Activated CD4-positive, alpha-beta T cell treated with anti-CD3 and anti-CD28 coated beads, Interleukin-2, amount 10 ng/mL, durations not matched to agents 7 days and 5 days (primary cell): ENCODE measurements at places on chromosomes 12 and 14.

DNA sequence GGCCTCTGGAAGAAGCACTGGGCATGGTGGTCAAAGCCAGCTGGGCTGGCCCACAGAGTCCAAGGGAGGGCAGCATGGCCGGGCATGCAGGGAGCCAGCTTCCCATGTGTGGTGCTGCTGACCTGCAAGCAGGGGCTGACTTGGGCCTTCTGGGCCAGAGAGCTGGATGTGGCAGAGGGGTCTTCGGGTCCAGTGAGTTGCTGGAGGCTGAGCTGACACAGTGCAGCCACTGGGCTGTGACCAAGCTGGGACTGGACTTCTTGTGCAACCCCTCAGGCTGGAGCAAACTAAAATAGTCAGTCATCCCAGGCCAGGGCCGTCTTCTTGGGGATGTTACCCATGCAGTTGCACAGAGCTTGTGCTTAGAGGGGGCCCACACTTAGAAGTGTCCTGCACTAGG is 7.3 kb upstream of the RIN3 start:
- no peak for DNase-seq

DNA sequence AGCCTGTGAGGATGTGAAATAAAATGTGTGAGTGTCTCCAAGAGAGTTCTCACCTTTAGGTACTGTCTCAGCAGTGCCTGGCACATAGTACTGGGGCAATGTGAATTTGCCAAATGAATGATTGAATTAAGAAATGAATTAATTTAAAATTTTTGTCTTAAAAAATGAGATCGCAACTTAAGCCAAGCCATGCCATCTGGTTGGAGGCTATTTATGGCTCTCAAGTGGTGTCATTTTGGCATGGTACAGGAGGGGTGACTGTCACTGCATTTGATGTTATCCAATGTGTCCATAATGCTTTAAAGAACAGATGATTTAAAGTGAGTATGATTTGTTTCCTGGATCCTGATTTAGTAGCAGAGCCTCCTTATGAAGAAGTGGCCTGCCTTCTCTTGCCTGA is 80.3 kb downstream of the SRGAP1 start:
- DNase-seq: no peak

- peak; percentile 9 for DNase-seq
Measured at GRCh38 chr14:89165189-89166181, 251.5 kb downstream of the FOXN3 start.

DNA sequence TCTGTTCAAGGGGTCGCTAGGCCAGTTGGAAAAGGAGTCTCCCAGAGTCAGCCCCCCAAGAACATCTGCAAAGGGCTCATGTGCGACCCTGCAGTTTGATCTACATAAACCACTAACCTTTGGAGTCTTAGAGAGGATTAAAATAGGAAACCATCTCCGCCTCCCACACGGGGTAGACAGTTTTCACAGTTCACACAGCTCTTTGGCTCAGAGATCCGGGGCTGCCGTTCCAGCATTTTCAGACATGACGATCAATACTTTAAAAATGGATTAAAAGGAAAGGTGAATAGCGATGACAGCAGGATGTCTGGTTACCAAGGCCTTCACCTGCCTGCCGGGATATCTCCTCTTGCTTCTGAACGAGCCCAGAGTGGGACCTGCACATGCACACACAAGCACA is 59.8 kb upstream of the BCL11B start:
- no peak for DNase-seq

DNA sequence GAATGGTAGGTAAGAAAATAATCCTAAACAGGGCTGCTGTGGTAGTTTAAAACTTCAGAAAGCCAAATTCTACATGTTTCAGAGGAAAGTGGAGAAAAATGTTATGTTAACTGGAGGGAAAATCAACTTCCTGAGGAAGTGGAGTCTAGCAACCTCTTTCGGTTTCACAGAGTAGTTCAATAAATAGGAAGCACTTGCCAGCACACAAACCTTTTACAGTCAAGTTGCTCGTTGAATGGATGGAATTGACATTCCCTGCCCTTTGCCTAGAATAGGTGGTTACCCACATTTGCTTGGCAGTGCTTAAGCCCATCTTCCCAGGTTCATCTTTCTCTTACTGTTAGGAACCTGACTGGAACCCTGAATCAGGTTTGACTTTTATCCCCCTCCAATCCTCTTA is 15.9 kb downstream of the ANKRD13A start:
- DNase-seq: peak; percentile 33

- no peak for DNase-seq
Measured at GRCh38 chr14:103657471-103657870, 28.5 kb downstream of the KLC1 start.

DNA sequence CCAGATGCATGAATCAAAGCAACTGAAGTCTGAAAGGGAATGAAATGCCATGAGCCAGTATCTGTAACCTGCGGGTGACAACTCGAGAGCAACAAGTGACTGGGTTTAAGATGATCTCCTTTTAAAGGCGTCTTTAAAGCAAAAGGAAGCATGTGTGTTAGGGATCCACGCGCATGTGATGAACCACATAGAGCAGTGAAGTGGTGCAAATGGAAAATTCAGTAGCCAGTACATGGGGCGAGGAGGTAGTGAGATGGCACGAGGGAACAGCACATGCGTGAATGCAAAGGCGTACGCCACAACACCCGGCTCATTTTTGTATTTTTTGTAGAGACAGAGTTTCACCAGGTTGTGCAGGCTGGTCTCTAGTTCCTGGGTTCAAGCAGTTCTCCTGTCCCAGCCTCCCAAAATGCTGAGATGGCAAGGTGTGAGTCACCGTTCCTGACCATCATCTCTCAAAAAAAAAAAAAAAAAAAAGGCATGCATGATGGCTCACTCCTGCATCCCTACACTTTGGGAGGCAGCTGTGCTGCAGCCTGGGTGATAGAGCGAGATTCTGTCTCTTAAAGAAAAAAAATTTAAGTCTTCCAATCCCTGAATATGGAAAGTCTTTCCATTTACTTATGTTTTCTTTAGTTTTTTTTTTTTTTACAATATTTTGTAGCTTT is 24.6 kb upstream of the BCL7A start:
- DNase-seq: no peak

DNA sequence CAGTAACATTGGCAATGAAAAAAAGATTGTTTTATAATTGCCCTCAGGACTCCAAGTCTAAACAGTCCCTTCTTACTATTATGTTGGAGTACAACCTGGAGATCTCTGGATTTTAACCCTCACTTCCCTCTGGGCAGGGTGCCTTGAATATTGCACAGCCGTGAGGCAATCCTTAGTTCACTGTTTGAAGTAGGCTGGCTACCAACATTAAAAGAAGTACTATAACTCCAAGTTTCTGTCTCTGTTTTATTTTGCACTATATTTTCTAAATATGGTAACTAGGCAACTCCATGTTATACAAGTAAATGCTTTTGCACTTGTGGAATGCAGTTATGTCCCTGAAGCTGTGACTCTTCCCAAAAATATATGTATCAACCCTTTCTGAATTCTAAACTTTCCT is 490.7 kb downstream of the EGLN3 start:
- no peak for DNase-seq

DNA sequence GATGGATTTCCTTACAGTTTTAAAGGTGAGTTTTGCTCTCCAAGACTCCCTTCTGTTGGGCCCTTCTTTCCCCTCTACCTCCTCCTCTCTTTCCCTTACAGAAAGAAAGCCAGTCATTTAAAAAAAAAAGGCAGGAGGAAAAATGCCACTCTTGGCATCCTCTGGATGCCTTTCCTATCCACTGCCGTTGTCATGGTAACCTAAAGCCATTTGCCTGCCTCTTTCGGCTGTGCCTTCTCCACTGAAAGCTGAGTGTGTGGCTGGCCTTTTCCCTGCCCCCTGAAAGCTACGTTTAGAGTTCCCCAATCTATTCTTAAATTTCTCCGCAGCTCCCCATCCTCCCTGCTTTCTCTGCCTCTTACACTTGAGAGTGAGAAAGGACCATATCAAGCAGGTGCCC is 67.1 kb downstream of the TUNAR start:
- DNase-seq: no peak

- no peak for DNase-seq
Measured at GRCh38 chr12:52819731-52820510, 6.0 kb upstream of the KRT4 start.

GRCh38 chr14:98298481-98299244 is 973.3 kb downstream of the BCL11B start:
- no peak for DNase-seq

DNA sequence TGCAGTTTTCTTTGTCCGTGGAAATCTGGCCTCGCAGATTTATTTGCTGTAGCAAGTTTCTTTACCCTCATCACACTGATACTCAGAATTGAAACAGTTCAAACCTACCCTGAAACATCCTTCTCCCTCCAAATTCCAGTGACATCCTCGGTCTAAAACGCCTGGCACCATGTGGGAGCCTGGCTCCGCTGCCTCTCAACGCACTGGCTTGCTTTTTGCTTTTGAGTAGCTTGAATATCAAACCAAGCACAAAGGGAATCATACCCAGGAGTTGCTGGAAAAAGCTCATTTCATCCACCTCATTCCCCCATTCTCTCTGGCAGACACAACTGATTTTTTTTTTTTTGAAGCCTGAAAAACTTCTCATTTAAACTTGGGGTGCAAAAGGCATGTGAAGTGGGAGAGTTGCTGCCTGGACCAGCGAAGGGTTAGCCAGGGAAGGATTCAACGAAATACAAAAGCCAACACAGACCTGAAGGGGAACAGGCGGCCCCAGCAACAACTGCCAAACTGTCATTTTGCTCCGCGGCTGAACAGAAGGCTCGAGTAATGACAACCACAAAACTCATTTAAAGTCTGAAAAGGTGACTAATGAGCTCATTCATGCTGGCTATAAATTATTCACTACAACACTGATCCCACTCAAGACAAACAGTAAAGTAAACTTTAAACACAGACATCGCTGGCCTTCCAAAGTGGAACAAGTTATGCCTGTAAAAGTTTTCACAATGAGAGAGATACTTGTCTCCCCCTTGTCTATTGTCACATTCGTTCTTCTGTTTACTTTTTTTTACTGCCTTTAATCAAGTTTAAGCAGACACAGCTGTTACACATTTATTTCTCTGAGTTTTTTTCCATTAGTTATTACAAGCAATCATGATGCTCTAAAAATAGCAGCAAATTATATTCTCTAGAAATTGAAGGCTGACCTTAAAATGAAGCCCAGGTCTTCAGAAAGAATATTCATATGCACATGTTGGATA is 12.5 kb upstream of the FOXN3 start:
- peak; percentile 34 for DNase-seq

- DNase-seq: no peak
Measured at GRCh38 chr14:80535171-80535570, 323.9 kb upstream of the DIO2 start.

- DNase-seq: no peak
Measured at GRCh38 chr12:70351076-70351475, 15.0 kb upstream of the KCNMB4 start.

DNA sequence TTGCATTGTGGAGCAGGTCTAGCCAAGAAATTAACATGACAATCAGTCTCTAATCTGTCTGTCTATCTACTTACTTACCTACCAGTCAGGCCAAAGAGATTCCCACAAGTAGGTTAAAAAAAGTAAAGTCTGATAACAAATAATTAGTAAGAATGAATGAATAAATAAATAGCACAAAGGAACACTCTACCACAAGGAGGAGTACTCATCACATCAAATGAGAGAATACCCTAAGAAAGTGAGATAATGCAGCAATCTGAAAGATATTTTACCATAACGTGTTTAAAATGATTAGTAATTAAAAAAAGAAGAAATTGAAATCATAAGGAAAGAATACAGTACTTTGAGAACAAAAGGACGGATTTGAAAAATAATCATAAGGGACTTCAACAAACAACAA is 187.2 kb downstream of the SYNE2 start:
- DNase-seq: no peak

GRCh38 chr14:36805131-36805559 is 143.5 kb downstream of the PAX9 start:
- DNase-seq: no peak

- no peak for DNase-seq
Measured at GRCh38 chr14:101073598-101073965, 170.1 kb upstream of the RTL1 start.

GRCh38 chr12:118319627-118320026 is 53.1 kb downstream of the TAOK3 start:
- DNase-seq: no peak

DNA sequence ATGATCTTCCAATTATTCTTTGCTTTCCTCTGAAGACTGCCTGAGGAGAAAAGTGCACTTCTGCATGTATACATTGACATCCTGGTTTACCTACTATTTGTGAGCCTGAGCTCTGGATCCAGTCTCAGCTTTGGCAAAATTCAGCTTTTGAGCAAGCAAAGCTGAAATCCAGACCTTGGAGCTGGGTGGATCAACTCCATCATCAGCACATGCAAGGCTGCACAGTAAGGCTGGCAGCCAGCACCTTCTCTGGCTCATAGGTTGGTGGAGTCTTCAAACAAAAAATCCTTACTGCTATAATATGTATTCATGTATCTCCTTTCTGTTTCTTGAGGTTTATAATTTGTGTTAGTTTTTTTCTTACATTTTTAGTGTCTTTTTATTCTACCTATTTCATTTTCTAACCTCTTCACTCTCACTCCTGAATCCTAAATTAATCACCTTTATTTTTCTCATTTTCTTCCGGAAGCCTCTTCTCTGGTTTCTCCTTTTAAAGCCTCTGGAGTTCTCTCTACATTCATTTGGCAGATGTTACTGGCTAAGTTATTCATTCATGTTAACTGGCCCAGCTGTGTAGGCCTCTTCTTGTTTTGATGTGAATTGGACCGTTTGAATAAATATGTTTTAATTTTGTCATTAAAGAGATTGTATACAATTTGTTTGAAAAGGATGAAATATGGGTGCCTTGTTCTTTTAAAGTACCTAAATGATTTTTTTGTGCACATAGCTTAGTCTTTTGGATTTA is 224.8 kb downstream of the DACT1 start:
- DNase-seq: no peak

GRCh38 chr12:6346235-6346832 is 4.5 kb upstream of the TNFRSF1A start:
- no peak for DNase-seq

GRCh38 chr12:100767371-100767770 is 27.2 kb upstream of the ANO4 start:
- no peak for DNase-seq

GRCh38 chr12:12378616-12379015 is 21.7 kb downstream of the BORCS5 start:
- DNase-seq: no peak

DNA sequence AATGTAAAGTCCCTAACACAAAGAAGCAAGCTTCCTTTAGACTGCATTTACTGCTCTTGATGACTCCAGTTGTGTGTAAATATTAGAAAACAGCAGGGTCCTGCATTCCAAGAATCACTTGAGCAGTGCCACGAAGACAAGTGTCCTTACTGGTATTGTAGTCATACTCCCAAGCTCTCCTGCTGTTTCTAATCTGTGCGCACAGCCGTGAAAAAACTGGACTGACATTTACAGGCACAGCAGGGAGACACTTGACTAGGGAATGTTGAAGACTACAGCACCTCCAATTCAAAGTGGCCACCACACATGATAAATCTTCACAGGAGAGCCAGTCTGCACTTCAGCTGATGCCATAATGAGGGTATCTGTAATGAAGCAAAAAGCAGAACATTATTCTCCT is 91.4 kb downstream of the VRK1 start:
- DNase-seq: no peak

GRCh38 chr12:46659032-46659650 is 166.7 kb downstream of the SLC38A4 start:
- DNase-seq: no peak

GRCh38 chr12:108531929-108532848 is 17.1 kb downstream of the FICD start:
- DNase-seq: no peak
